ENCODE measurements at places on chromosomes 6 and 20.

DNA sequence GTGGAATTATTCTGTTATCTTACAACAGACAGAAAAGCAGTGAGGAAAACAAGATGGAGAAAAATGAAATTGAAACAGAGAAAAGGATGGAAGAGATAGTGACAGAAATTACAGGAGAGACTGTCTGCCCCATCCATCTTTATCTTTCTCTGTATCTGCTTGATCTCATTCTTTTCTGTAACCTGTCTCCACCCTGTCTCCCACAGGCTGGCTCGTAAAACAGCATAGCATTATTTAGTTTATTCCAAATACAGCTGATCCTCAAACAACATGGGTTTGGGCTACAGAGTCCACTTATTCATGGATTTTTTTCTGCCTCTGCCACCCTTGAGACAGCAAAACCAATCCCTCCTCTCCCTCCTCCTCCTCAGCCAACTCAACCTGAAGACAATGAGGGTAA is 482.3 kb upstream of the JARID2 start:
- DNase-seq: no peak

DNA sequence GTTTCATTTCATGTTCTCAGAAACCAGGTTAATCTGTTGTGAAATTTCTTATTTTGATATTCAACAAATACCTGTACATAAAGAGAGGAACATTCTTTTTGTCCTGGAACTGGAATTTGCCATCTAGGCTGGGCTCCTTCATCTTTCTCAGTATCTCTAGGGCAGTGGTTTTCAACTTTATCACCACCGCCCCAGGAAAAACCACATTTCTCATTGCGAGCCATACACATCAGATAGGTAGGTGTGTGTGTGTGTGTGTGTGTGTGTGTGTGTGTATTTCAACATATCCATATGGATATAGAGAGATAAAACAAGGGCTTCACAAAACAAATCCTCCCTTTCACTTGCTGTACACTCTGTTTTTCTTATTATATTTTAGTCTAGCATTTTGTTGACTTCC is 24.1 kb downstream of the BFSP1 start:
- no peak for DNase-seq

- DNase-seq: no peak
Observed at GRCh38 chr6:54970337-54970736, 123.8 kb downstream of the FAM83B start.

DNA sequence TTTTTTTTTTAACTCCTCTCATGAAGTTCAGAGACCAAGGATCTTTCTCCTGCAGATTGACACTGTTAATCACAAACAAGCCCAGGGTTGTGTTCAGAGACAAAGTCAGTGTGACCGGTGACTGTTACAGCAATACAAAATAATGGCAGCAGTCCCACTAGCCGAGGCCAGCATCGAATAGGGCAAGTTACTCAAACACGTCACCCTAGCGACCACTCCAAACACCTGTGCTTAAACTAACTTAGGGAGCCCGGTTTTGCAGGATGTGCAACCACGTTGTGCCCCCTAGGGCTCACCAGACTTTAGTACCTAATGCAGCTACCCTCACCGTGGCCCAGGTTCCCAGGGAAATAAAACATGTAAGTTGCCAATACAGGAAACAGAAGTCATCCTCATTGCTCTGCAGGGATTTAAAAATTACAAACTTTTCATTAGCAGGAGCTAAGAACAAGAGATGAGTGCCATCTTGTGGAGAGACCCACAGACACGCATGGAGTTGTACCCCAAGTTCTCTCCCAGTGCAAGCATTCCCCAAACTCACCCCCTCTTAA is 38.1 kb downstream of the FAM50B start:
- no peak for DNase-seq

- DNase-seq: no peak
Observed at GRCh38 chr20:51535075-51535386, 7.5 kb downstream of the NFATC2 start.

Data from activated CD4-positive, alpha-beta T cell treated with anti-CD3 and anti-CD28 coated beads, Interleukin-2, amount 50 U/mL, for 4 hours (primary cell).